ENCODE measurements at places on chromosomes 16 and 17.

- no peak for DNase-seq
These were observed 13.0 kb downstream of the C16orf87 start for GRCh38 chr16:46817961-46818360.

- DNase-seq = no peak
These were observed 23.3 kb downstream of the UNK start for GRCh38 chr17:75807861-75808260.

DNA sequence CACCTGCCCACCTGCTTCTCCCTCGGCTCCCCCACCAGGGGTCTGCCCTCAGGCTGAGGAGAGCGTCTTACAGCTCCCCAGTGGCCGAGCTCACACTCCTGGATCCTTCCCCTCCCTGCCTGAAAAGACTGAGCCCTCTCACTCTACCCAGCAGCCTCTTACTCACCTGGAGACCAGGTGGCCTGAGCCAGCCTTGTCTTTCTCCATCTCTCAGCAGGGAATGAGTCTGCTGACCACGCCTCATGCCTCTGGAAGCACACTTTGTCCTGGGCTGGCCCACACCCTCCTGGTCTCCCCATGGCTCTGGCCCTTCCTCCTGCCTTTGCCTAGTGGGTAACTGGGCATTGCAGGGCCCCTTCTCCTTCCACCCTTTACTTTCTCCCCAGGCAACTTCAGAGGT lies 177.2 kb downstream of the ENGASE start:
- no peak for DNase-seq

- no peak for DNase-seq
These were observed 46.0 kb downstream of the BEAN1 start for GRCh38 chr16:66473051-66473571.

- DNase-seq = no peak
These were observed 17.8 kb downstream of the EIF4A3 start for GRCh38 chr17:80129006-80129565.
